Epithelial cell of esophagus (primary cell): ENCODE measurements at places on chromosomes 4 and X.

DNA sequence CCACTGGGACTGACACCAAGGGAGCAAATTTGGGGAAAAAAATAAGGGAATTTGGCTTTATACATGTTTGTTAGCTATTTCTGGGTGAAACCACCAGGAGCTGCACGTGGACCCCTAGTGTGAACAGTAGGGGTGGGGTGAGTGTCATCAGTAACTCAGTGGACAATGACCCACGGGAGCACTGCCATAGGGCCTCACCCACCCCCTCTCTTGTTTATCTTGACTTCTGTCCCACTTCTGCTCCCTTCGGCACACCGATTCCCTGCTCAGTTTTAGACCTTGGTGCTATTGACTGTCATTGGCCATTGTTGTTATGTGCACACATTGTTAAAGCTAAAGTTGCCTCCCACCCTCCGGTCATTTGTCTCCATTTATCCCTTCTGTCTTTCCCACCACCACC lies 9.0 kb downstream of the ACOX3 start:
- DNase-seq, result no peak

- DNase-seq, result no peak
Observed at GRCh38 chr4:75821966-75822365, 80.3 kb downstream of the PPEF2 start.

- DNase-seq, result no peak
Observed at GRCh38 chr4:155954939-155955338, 1.3 kb upstream of the CTSO start.

DNA sequence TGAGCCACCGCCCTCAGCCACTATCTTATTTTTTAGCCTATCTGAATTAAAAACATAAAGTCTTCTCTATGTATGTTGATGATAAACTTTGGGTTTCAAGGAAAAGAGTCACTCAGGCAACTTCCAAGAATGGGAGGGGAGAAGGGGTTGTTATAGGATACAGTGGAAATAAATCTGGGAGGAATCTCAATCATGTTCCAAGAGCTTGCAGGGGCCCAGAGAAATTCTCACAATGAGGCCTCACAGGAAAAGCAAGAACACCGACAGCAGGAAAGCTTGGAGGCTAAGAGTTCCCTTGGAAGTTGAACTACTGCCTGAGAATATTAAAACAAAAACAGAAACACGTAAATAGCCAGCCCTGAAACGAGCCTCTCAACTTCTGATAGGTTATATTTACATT lies 384.6 kb upstream of the IGFBP7 start:
- no peak for DNase-seq

DNA sequence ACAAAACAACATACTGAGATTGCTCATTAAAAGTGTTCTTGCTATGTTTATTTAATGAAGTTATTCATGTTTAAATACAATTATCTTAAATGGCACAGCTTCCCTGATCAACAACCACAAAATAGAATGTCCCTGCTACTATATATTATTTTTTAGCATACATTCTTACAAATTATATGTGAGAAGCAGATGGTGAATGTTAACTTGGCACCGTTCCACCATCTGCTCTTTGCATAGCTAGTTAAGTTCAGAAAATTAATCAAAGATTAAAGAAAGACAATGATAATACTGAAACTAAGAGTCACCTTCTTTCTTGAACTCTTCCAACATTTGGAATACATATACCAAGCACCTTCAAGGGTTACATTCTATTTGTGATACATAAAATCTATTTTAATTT lies 94.2 kb downstream of the PPP3CA start:
- no peak for DNase-seq

DNA sequence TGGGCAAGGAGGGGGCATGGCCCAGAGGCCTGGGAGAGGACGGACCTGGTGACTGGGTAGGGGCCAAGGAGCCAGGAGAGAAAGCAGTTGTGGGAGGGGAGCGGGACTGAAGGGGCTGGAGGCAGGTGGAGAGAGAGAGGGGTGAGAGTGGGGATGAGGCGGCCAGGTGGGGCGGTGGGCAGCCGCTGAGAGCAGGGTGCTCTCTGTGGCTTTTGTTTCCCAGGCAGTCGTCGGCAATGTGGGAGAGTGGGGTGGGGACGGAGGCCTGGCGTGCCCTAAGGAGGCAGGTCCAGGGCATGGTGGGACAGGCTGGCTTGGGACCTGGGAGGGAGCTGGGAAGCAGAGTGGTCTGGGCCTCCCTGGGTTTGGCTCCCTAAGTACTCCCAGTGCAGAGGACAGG lies 3.2 kb upstream of the ATP2B3 start:
- no peak for DNase-seq

GRCh38 chr4:8215001-8215427 lies 15.9 kb downstream of the SH3TC1 start:
- DNase-seq, result no peak

DNA sequence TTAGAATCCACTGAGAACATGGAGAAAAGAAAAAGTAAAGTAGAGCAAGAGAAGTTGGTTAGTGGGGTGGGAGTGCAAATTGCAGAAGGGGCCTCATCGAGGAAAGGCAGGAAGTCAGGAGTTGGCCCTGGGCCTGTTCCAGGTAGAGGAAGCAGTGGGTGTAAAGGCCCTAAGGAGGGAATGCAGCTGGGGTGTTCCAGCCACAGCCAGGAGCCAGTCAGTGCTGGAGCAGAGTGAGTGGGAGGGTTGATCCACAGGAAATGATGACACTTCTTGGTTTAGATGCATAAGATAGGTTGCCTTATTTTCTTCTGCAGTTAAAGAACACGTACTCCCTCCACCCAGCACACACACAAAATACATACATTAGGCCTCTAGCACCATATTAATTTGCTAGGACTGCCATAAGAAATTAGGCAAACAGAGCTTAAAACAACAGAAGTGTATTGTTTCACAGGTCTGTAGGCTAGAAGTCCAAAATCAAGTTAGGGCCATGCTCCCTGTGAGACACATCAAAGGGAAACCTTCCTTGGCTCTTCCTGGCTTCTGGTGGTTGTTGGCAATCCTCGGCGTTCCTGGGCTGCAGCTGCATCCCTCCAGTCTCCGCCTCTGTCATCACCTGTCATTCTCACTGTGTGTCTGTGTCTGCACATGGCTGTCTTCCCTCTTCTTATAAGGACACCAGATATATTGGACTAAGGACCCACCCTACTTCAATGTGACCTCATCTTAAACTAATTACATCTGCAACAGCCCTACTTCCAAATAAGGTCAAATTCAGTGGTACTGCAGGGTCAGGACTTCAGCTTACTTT lies 205.9 kb downstream of the AASDH start:
- DNase-seq, result peak; percentile 5

DNA sequence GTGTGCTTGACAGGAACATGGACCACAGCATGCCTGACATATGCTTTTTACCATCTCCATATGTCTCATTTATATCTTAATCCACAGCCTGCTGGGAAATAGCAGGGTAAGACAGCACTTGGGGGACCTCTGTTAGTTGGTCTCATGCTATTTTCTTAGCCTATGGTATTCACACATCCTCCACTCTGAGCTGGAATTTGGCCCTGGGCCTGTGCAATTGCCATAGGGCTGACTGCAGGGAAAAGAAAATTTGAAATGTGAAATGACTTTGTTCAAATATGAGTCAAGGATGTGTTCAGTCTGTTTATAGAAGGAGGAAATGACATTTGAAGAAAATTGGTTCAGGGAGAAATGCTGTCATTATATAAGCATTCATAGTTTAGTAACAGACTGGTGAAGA lies 9.6 kb upstream of the MAP7D3 start:
- peak; percentile 51 for DNase-seq

- DNase-seq, result no peak
Observed at GRCh38 chrX:10246846-10247245, 90.1 kb downstream of the CLCN4 start.

DNA sequence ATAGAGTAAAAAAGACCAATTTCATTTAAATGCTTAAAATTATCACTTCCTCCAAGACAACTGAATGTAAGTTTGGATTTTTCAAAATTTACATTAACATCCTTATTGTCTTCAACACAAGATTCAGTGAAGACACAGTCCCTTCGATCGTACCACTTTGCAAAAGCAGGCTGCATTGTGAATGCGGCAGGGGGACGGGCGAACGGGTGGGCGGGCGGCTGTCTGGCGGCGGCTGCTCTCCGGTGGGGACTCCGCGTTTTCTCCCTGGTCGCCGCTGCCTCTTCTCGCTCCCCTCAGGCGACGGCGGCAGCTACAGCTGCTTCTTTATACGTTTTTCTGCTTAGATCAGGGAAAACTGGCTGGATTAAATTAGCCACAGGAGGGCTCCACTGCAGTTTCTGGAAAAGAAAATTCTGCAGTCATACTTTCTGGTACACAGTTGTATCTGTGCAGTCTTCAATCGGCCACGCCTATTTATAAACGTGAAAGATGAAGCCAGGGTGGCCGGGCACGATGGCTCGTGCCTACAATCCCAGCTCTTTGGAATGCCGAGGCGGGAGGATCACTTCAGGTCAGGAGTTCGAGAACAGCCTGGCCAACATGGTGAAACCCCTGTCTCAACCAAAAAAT lies 33.9 kb upstream of the HPF1 start:
- peak; percentile 57 for DNase-seq

DNA sequence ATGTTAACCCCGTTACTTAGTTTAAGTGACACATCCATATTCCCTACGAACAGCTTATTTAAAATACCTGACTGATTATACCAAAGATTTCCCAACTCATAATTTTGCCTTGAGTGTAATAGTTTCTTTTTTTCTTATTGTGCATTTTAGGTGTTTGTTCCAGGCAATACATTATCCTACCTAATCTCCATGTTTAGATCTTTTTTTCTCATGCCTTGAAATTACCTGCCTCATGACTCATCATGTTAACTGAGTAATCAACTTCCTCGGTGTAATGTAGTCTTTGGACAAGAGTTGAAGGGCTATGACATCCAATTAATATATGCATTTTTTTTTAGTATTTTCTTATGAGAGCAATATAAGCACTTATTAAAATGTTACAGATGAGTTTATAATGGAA lies 228.7 kb upstream of the ANKRD50 start:
- DNase-seq, result peak; percentile 89

GRCh38 chr4:145093638-145094037 lies 4.4 kb downstream of the ANAPC10 start:
- no peak for DNase-seq

DNA sequence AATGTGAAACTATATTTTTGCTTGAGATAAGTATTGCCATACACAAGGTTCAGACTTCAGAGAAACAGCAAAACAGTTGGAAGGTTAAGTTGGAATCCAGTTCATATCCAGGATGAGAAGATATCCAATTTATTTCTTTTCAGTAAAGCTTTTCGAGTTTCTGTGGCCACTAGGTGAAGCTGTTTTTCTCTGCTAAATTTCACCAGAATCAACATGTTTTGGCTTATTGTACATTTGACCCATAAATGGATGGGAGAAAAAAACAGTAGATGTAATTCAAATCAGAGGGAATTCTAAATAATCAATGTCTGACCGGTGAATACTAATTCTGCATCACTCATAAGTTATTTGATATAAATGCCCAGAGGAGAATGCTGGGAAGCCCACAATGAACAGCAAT lies 9.1 kb upstream of the METTL14 start:
- DNase-seq, result no peak

GRCh38 chr4:98261405-98262291 lies 464 bp downstream of the RAP1GDS1 start:
- peak; percentile 80 for DNase-seq

- peak; percentile 44 for DNase-seq
Observed at GRCh38 chrX:128518508-128518907, 466.3 kb upstream of the ACTRT1 start.

GRCh38 chr4:101967697-101968346 lies 177.3 kb downstream of the BANK1 start:
- DNase-seq, result peak; percentile 11

GRCh38 chr4:88582493-88582892 lies 9.8 kb upstream of the HERC3 start:
- peak; percentile 69 for DNase-seq

GRCh38 chr4:53511014-53511413 lies 80.3 kb downstream of the LNX1 start:
- peak; percentile 28 for DNase-seq

DNA sequence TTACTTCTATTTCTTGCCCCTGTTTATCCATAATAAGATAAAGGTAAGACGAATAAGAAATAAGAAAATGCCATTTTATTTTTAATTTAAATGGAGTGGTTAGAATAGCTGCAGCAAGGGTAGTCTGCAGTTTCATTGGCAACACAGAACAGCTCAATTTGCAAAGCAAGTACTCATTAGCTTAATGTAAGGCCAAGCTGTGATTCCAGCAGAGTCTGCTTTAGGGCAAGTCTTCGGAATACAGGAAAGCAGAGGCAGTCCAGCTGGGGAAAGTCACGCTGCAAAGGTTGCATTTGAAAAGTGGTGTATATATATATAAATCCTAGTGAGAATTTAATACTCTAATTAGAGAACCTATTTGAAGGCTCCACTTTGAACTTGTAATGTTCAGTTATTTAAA lies 59.0 kb downstream of the ANXA10 start:
- no peak for DNase-seq

- no peak for DNase-seq
Observed at GRCh38 chr4:73762409-73762808, 22.0 kb downstream of the CXCL8 start.

GRCh38 chrX:52839137-52839536 lies 28.1 kb downstream of the XAGE5 start:
- DNase-seq, result no peak

GRCh38 chrX:71618303-71618721 lies at the start of gene CXCR3:
Gene CXCR3 (minus strand): TSS chrX:71618511. CDS start chrX:71618449, 62 bp downstream.
- DNase-seq, result no peak
